Left colon (tissue), 2 donors: ENCODE measurements at places on chromosomes 1 and 21. TPM values are rescaled to one million over a fixed set of nuclear protein-coding genes. Genes with fewer than 3 reads are reported as not detected.
A peak's percentile ranks its signal among the peaks of the same experiment; 100 is the strongest.

Gene EFCAB14
- total RNA-seq: 114 TPM

- DNase-seq: no peak
Measured at GRCh38 chr1:117069220-117069844, 9.2 kb downstream of the TTF2 start.

Gene CYP2J2
- total RNA-seq: 61.6 TPM

- no peak for DNase-seq
Measured at GRCh38 chr1:25723250-25723880, 76.6 kb upstream of the SELENON start.

Gene KCNJ15
- 0.21 TPM for total RNA-seq

DNA sequence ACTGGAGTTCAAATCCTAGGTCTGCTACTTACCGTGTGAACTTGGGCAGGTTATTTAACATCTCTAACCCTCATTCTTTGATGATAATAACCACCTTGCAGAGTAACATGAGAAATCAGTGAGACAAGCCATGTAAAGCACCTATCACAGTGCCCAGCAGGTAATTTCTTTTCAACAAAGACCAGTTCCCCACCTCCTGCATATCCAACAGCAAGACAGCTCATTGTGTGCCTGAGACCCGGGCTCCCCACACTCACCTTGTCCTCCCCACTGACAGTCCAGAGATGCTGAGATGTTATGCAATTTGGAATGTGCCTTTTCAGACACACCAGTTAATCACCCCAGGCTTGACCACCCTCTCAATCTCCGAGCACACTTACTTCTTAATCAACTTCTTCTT is 367.6 kb upstream of the DAB1 start:
- no peak for DNase-seq

- no peak for DNase-seq
Measured at GRCh38 chr1:209390764-209391163, 192.8 kb upstream of the CAMK1G start.

GRCh38 chr1:53543130-53543777 is 84.1 kb downstream of the DMRTB1 start:
- DNase-seq: no peak

DNA sequence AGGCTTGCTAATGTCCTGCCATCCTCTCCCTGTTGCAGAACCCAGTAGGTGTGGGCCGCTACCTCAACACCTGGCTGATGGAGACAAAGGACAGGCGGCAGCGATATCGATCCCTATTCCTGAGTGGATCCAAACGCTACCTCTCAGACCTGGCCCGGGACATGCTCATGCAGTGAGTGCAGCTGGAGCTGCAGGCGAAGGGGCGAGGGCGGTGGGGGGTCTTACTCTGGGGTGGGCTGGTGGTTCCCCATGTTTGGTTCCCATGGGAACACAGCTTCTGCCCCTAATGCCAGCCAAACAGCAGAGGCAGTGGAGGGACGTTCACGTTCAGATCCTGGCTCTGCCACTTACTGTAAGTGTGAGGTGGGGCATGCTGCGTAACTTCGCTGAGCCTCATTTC is 15.8 kb upstream of the TTC22 start:
- no peak for DNase-seq

Gene WARS2
- 13.5 TPM for total RNA-seq

- no peak for DNase-seq
Measured at GRCh38 chr1:119829625-119830024, 18.4 kb upstream of the REG4 start.

DNA sequence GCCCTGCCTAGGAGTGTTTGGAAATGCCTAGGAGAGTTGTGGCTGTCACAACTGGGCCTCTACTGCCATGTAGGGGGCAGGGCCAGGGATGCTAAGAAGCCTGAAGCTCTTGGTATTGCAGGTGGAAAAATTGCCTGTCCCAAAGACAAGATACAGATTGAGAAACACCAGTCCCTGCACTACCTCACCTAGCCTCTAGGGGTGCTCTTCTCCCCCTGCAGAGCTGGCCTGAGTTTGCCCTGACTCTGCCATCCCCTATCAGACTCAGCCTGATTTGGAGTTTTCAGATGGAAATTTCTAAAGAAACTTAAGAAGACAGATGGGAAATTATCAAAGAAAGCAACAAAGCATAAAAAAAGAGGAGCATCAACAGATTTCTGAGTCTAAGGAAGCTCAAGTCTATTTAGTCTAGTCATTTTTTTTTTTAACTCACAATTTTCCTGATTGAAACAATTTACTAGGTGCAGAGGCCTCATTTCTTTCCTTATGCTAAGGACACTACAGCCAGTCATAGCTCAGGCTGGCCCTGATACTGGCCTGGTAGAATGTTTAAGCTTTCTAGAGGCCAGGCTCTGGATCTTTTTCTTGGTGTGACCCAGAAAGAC is 61.4 kb upstream of the LRRN2 start:
- DNase-seq: no peak

Gene IGSF9
- 31.5 TPM for total RNA-seq

- DNase-seq: no peak
Measured at GRCh38 chr1:66563094-66563800, 29.3 kb downstream of the SGIP1 start.

- no peak for DNase-seq
Measured at GRCh38 chr1:154158307-154159125, 3.6 kb upstream of the NUP210L start.

Gene GPR161
- total RNA-seq: 7.2 TPM

Gene C1orf185
- total RNA-seq: not detected

GRCh38 chr1:237877631-237878030 is 13.1 kb downstream of the ZP4 start:
- no peak for DNase-seq

- no peak for DNase-seq
Measured at GRCh38 chr1:212973426-212973825, 23.1 kb downstream of the VASH2 start.

DNA sequence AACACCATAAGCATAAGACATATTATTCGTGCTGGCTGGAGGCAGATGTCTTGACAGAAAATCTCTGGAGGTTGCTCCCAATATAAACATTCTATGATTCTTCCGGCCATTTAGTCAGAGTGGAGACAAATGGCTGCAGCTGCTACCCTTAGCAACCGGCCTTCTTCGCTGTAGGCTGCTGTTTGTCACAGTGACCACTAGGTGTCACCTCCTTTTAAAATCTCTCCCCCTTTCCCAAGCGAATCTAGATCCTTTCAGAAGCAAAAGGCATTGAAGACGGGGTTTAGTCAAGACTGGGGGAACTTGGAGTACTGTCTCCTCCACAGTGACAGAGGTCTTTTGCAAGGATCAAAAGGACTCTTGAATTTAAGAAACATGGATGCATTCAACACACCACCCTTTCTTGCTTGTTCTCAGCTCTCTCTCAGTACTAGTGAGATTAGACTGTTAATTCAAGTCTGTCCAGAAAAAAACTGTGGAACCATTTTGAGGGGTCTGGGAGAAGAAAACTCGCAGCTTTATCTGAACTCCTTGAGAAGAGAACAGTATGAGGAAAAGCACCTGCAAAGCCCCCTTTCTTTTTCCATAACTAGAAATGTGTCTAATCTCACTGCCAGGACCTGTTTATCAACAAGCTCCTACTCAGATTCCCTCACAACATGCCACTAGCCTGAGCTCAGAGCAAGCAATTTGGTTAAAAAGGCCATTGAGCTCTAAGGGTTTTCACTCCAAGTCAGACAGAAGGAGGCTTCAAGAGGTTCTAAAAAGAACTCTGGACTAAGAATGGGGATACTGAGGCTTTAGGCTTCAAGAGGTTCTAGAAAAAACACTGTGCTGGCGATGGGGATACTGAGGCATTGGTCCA is 408.3 kb upstream of the PLXNA2 start:
- DNase-seq: peak; percentile 28

DNA sequence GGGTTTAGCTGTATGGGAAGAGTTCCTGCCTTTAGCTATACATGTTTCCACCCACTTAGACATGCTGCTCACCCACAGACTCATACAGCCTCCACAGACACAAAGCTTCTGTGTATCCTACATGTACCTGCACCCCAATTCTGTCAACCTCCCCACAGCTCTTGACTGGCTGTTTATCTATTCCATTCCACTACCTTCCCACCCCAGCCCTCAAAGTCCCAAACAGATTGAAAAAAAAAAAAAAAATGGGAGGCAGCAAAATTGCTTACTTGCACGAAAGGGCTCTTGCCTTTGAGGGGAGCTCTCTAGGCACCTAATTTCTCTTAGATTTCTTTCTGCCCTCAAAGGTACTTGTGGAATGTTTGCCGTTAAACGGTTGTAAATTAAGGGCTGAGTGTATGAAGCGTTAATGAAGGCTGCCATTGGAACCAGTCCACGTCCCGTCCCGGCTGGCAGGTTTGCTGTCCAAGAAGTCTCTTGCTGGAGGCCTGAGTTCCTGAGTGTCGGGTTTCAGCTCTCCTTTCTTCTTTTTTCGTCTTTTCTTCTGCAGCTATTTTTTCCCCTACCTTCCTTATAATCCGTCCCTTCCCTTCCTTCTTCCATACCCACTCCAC is 43.6 kb downstream of the PBX1 start:
- peak; percentile 63 for DNase-seq

Gene TATDN3
- total RNA-seq: 10.4 TPM

DNA sequence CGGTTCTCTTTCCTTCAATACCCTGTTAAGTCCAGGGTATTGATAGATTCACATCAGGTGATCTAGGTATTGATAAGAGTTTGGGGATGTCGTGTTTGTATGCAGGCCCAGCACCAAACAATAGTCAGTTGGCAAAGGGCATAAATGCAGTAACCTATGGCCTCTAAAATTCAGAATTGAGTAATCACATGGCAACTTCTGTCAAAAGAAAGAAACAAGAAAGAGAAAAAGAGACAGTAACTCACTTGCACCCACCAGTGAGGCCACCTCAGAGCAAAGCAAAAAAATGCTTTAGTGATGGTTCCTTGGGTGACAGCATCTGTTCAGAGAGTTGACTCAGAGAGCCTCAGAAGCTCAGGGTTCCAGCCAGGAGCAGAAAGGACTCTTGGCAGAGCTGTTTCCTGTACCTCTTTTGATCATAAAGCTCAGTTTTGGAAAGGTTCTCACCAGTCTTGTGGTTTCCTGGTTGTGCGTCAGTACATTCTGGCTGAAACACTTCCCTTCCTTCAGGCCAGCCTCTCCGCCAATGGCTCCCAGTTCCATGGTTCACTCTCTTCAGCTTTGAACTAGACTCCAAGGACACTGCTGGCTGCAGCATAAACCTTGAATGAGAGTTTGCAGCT is 70.1 kb upstream of the GORAB start:
- DNase-seq: no peak

DNA sequence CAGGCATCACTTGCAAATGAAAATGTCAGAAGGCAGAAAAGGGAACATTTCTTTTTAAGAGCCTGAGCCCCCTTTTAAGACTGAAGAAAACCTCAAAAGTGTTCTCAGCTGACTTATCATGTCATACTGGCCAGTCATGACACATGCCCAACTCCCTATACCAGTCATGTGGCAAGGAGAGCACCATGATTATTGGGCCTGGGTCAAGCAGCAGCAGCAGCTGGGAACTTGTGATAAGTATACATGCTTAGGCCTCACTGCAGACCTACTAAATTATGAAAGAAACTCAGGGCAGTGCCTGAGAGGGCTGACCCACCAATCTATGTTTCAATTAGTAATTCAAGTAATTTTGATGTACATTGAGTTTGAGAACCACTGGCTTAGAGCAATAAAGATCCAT is 8.6 kb downstream of the RO60 start:
- no peak for DNase-seq

Gene CRYAA
- not detected for total RNA-seq

Gene NSUN4
- total RNA-seq: 22.1 TPM
